Stimulated activated CD8-positive, alpha-beta memory T cell treated with anti-CD3 and anti-CD28 coated beads, Interleukin-4, amount 100 ng/mL, for 4 hours (primary cell): ENCODE measurements at places on chromosomes 2 and 18.

- DNase-seq, result no peak
Observed at GRCh38 chr2:230130668-230131364, 62.1 kb upstream of the SLC16A14 start.

DNA sequence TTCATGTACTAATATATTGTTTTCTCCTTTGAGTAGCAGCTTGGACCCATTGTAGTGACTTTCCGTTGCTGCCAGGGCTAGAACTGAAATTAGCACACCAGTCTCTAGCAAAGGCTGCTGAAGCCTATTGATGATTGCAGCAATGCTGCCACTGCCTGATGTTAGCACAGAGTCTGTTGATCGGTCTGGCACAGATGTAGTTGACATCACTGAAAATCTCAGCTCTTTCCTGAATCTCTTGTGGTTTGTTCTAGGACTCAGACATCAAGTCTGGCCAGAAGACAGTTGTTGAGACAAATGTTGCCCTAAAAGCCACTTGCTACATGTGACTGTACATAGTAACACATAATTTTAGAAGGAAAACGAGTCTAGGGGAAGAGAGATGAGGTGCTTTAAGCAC lies 47.2 kb downstream of the VAPA start:
- DNase-seq, result no peak

DNA sequence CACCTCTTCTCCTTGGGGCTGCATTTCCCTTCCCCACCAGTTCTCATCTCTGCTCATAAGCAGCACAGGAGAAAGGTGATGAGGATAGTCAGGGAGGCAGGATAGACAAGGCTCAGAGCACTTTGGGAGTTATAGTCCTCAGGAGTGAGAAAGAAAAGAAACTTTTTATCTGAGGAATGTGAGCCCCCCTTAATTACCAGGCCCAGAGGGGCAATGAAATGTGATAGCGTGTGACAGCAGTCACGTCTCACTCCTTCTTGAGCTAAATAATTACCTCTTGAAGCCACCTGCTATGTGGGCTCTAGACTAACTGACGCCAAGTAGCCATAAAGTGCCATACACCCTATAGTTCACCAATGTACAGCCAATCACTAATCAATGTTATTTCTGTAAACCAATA lies 105.8 kb downstream of the SPP2 start:
- DNase-seq, result no peak

DNA sequence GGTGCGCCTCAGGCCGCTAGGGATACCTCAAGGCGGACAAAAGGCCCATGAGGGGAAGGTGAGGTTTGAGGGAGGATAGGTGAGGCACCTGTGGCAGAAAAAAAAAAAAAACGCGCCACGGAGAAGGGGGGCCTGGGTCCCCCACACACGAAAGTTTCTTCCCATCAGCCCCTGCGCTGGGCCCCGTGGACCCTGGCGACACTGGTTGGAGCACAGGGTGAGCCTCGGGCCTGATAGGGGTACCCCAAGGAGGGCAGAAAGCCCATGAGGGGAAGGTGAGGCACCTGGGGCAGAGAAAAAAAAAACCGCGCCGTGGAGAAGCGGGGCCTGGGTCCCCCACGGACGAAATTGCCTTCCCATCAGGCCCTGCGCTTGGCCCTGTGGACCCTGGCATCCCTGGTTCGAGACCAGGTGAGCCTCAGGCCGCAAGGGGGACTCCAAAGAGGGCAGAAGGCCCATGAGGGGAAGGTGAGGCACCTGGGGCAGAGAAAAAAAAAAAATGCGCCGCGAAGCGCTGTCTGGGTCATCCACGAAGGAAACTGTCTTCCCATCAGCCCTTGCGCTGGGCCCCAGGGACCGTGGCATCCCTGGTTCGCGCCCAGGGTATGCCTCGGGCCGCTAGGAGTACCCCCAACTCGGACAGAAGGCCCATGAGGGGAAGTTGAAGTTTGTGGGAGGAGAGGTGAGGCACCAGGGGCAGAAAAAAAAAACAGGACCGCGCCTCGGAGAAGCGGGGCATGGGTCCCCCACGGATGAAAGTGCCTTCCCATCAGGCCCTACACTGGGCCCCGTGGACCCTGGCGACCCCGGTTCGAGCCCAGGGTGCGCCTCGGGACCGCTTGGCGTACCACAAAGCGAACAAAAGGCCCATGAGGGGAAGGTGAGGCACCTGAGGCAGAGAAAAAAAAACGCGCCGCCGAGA lies 226.2 kb downstream of the CCDC74A start:
- no peak for DNase-seq

GRCh38 chr18:12946549-12947284 lies 1.1 kb upstream of the SEH1L start:
- no peak for DNase-seq
